ENCODE measurements at places on chromosomes 5 and 9. TPM values are rescaled to one million over a fixed set of nuclear protein-coding genes. Genes with fewer than 3 reads are reported as not detected.

PCDHB5 gene
- 1.0 TPM for polyA plus RNA-seq

NUDT12 gene
- polyA plus RNA-seq, result 26.2 TPM

GRCh38 chr5:138037907-138038633 lies 5.2 kb upstream of the FAM13B start:
- DNase-seq, result no peak

DNA sequence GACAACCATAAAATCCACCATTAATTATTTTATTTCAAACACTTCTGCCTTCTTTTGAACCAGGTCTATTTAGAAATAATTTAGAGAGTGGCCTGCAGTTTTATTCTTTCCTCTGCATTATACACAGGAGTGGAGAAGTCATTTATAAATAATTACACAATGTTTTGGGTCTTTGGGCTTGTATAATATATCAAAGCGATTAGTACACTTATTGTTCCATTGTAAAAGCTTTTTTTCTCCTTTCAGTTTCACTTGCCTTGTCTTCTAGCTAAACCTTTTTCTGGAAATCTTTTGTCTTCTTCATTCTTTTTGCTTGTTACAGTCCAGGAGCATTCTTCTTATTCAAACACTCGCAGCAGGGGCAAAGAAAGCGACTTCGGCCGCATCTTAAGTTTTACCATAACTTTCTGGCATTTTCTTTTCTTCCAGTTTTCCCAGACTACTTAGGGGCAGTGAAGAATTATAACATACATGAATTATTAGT lies 7.3 kb upstream of the NEUROG1 start:
- DNase-seq, result no peak

GRCh38 chr9:31807574-31808256 lies 576.7 kb upstream of the ACO1 start:
- DNase-seq, result no peak

Measured in adrenal gland (tissue), 19 donors.